ENCODE measurements at places on chromosomes 16 and 17. TPM values are rescaled to one million over a fixed set of nuclear protein-coding genes. Genes with fewer than 3 reads are reported as not detected.
A peak's percentile ranks its signal among the peaks of the same experiment; 100 is the strongest.

DNA sequence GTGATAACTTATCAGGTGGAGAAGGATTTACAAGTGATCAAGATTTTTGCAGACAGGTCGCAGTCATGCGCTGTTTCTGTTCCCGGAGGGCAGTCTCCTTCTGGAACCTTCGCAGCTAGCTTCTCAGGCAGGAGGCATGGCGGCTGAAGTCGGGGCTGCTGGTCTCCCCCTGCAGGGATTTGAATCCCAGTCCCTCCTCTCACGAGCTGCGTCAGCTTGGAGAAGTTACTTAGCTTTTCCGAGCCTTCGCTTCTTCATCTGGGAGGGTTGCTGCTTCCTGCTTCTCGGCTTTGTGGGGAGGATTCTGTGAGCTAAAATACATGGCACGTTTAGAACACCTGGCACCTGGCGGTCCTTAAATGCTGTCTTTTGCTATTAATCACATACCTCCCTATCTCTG lies 287.8 kb upstream of the FOXF1 start:
- no peak overlapping the region for H3K27ac ChIP-seq
- peaks cover 2% of the 10 kb centered on the region for H3K4me1 ChIP-seq
- peaks cover 3% of the 10 kb centered on the region for H3K27me3 ChIP-seq
- DNase-seq = no peak
- H3K36me3 ChIP-seq = peaks cover 1% of the 10 kb centered on the region

GRCh38 chr17:60863892-60864707 lies 186.4 kb downstream of the BCAS3 start:
- no peak overlapping the region for H3K27ac ChIP-seq
- DNase-seq = no peak

DNA sequence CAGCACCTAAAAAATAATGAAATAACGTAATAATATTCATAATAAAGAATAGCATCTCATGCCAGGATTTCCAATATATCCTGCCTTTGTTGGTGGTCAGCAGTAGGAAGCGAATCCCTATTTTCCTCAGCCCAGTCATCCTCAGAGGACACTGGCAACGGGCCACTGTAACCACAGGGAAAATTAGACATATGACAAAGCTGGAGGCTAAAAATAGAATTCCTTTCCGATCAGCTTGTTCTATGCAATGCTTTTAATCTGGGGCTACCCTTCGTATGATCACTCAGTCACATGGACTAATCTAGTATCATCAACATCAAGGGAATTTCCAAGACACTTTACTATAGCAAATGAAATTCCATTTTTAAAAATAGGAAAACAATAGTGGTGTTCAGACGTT lies 246.9 kb upstream of the KCNJ16 start:
- no peak overlapping the region for H3K4me3 ChIP-seq
- no peak for DNase-seq
- no peaks in the 10 kb centered on the region for H3K36me3 ChIP-seq

- no peaks in the 10 kb centered on the region for H3K36me3 ChIP-seq
- peak overlapping the region; percentile 70 for H3K4me3 ChIP-seq
- H3K27ac ChIP-seq = no peak overlapping the region
Measured at GRCh38 chr16:58125781-58126335, 3.3 kb downstream of the CFAP20 start.

EARS2 gene
- 8.3 TPM for total RNA-seq
